ENCODE measurements at places on chromosomes 16 and 17.

DNA sequence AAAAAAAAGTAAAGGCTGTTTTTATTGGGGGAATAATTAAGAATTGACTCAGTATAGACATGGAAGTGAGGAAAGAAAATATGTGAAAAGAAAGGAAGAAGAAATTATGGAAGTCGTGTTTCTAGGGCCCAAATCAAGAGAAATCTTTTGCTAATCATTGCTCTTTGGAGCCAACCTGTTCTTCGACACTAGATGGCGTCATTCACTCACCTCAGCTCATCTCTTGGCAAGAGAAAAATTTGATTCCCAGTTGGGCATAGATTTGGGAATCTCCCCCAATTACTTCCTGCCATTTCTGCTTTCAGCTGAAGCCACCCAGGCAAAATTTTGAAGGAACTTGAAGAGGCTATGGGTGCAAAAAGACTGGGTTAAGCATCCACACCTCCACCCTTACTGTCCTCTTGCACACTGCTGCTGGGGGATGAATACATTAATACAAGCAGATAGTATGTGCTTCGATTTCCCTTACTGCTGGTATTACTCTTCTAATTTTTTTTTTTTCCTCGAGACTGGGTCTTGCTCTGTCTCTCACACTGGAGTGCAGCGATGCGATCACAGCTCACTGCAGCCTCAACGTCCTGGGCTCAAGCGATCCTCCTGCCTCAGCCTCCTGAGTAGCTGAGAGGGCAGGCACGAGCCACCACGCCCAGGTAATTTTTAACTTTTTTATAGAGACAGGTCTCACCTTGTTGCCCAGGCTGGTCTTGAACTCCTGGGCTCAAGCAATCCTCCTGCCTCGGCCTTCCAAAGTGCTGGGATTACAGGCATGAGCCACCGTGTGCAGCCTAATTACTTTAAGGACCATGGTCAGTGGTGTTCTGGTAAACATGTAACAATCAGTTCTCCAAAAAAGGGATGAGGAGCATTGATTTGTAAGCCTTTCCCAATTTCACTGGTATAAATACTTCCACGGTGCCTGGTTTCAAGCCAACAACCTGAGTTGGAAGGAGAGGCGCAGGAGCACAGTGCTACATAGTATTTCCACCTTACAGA is 13.5 kb downstream of the PSMD7 start:
- no peak for DNase-seq

DNA sequence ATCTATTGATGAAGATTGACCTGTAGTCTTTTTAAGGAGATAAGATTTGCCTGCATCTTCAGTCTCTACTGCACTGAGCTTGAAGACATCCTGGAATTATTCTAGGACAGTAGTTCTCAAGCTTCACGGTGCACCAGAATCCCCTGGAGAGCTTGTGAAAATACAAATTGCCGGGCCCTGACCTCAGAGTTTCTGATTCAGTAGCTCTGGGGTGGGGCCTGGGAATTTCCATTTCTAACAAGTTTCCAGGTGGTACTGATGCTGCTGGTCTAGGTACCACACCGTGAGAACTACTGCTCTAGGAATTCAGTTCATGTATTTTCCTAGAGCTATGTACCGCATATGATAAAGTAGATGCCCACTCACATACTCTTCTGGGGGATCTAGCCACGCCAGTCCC is 246.1 kb downstream of the HS3ST3B1 start:
- no peak for DNase-seq

- no peak for DNase-seq
Observed at GRCh38 chr17:45034599-45034998, 16.8 kb downstream of the DCAKD start.

DNA sequence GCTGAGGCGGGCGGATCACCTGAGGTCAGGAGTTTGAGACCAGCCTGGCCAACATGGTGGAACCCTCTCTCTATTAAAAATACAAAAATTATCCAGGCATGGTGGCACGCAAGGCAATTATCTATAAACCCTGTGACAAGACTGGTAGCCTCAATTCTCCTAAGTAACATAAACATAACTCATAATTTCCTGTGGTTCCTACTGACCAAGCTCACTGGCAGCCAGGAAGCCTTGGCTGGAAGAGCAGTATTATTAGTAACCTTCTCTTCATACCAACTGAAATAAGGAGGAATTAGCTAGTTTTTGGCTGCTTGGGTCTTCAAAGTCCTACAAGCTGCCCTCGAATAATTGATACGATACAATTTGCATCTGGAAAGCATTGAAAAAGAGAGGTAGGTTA is 31.6 kb upstream of the LRRC37A3 start:
- DNase-seq, result no peak

GRCh38 chr16:70725024-70725911 is 39.4 kb upstream of the MTSS2 start:
- DNase-seq, result peak; percentile 64

- DNase-seq, result no peak
Observed at GRCh38 chr17:75183999-75184884, 1.5 kb upstream of the SUMO2 start.

- peak; percentile 37 for DNase-seq
Observed at GRCh38 chr16:74448990-74449389, 27.7 kb upstream of the CLEC18B start.

- DNase-seq, result no peak
Observed at GRCh38 chr16:27230562-27231001, 27.3 kb downstream of the KDM8 start.

DNA sequence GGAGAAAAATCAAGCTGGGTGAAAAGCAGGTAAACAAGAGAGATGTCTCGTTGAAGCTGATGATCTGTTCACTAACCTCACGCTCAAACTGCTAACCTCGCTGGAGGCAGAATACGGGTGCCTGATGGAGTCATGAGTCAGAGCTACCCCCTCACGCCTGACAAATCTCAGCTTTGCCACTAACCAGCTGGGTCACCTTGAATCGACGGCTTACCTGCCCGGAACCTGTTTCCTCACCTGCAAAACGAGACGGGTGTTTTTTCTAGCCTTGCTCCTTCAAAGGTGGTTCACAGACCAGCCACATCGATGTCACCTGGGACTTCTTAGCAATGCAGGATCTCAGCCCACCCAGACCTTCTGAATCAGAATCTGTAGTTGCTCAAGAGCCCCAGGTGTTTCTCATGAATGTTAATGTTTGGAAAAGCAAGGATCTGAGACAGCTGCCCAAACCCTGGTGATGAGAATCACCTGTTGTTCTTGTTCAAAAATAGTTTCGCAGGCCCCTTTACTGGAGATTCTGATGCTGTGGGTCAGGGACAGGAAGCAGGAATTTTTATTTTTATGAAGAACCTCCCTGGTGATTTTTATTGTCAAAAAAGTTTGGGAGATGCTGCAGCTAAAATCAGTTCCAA is 56.9 kb downstream of the MARCHF10 start:
- no peak for DNase-seq

GRCh38 chr17:82887255-82888164 is 47.7 kb upstream of the ZNF750 start:
- no peak for DNase-seq

DNA sequence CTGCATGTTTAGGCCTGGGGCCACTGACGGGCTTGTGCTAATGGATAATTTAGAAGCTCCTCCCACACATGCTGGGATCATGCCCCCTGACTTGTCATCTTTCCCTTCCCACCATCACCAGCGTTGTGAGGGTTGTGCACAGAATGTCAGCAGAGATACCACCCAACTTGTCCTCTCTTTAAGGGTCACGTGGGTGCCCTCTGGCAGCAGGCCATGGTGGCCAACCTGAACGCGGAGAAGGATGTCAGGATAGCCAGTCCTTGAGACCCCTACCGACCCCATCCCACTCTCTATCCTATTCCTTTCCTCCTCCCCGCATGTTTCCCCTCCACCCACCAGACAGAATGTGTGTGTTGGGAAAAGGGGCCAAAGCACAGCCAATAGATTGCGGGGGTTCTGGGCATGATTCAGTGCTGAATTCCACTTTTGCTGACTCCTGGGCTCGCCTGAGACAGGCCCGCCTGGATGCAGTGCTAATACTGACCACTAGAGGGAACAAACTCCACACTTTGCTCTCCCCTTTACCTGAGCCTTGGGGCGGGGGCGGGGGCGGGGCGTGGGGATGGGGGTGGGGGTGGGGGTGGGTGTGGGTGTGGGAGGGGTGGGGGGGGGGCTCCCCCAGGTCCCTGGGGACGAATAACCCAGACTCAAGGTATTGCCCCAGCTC is at the start of gene GH2:
Gene GH2 (minus strand): TSS at position 10 of the 667 bp plus-strand sequence. CDS start 143 bp downstream, outside the sequence.
- no peak for DNase-seq

- no peak for DNase-seq
Observed at GRCh38 chr17:21208352-21208751, 5.6 kb downstream of the TMEM11 start.

DNA sequence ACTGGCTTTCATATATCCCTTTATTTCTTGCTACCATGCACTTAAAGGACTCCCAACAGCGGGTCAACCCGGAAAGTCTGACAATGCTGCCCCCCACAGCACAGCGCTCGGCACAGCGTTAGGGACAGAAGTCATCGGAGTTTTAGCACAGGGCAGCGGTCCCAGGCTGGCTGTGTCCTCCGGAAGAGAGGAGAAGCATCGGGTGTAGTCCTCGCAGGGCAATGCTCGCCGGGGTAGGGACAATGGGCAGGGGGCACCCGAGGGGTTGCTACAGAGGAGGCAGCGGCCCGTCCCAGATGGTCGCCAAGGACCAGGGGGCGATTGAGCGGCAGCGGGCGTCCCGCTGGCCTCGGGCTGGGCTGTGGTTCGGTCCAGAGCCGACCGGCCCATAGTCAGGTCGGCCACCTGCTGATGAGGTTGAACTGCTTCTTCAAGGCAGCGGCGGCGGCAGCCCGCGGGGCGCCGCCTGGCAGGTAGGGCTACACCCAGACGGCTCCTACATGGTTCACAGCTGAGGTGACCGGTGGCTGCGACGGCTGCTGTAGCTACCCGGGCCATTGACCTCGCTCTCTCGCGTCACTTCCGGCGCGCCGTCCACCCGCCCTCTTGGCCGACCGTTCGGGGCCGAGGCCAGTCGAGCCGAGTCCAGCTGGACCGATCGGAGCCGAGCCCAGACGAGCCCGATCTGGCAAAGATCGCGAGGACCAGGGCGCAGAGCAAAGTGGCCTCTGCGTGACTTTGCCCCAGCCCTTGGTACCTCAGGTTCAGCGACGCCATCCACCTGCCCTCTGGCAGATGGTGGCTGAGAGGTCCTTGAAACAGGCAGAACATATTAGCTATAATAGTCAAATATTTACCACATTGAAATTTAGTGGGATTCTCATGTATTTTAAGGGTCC is 4.7 kb upstream of the LCMT1 start:
- DNase-seq, result peak; percentile 89

GRCh38 chr16:72689851-72690250 is 358.1 kb downstream of the ZFHX3 start:
- no peak for DNase-seq

DNA sequence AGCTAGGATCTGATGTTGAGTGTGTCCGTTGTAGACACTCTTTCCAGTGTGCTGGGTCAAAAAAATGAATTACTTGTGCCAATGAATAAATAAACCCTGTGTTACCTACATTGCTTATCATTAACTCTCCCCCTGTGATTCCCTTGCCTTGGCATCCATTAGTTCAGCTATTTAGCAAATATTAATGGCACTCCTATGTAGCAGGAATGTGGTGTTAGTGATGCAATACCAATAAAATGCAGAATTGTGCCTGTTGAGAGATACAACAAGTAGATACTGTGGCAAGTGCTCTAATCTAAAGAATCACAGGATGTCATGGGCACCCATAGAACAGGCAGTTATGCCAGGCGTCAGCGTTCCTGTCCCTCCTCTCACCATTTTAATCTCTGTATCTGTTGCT is 343.2 kb downstream of the PMP22 start:
- DNase-seq, result no peak

- no peak for DNase-seq
Observed at GRCh38 chr16:80433623-80434022, 107.2 kb upstream of the DYNLRB2 start.

- no peak for DNase-seq
Observed at GRCh38 chr17:56887552-56888467, 26.0 kb downstream of the TRIM25 start.

- no peak for DNase-seq
Observed at GRCh38 chr17:65515512-65515911, 45.9 kb downstream of the AXIN2 start.

DNA sequence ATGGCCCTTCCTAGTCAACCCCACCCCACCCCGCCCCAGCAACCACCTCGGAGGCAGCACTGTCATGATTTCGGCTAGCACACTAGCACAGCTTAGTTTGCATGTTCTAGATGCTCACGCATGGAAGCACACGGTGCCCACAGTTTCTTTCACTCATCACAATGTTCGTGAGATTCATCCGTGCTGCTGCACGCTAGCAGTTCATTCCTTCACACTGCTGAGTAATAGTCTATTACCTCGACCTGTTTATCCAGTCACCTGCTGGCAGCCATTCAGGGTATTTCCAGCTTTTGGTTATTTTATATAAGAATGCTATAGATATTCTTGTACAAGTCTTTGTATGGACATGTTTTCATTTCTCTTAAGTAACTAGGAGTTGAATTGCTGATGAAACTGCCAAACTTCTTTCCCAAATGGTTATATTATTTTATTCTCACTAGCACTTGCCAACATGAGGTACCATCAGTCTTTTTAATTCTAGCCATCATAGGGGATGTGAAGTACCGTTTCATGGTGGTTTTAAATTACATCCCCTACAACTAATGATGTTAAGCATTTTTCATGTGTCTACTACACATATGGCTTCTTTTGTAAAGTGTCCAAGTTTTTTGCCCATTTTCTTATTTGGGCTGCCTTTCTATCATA is 75.7 kb downstream of the CYTH1 start:
- DNase-seq, result no peak

- no peak for DNase-seq
Observed at GRCh38 chr17:65121368-65121767, 15.8 kb upstream of the RGS9 start.

GRCh38 chr17:13584701-13585080 is 17.0 kb downstream of the HS3ST3A1 start:
- DNase-seq, result no peak

GRCh38 chr17:34219405-34219804 is 35.7 kb upstream of the CCL2 start:
- DNase-seq, result no peak

DNA sequence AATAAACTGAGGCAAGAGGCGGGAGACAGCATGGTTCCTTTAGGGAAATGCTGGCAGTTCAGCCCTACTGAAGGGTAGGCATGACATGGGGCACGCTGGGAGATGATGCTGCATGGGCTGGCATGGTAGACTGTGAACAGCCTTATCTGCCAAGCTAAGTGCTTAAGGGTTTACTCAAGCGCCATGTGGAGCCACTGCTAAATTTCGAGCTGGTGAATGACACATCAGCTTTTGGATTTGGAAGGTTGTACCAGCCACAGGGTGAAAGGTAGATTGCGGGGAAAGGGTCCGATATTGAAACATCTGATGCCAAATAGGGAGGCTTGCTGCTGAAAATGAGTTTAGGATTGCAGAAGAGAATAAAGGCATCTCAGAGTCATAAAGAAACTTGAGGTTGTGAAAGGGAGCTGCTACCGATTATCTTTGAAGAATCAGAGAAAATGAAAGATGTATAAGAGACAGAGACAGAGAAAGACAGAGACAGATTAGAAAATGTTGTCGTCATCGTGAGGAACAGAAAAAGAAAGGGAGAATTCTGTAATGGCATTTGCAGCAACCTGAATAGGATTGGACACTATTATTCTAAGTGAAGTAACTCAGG is 16.3 kb downstream of the PIK3R5 start:
- DNase-seq, result no peak

- DNase-seq, result no peak
Observed at GRCh38 chr16:63346000-63346399, 1309.8 kb upstream of the CDH8 start.

All from C1 segment of cervical spinal cord (tissue), 14 donors.